Cardiac muscle cell (in vitro differentiated cells and primary cell): ENCODE measurements at places on chromosomes 13 and 19.

DNA sequence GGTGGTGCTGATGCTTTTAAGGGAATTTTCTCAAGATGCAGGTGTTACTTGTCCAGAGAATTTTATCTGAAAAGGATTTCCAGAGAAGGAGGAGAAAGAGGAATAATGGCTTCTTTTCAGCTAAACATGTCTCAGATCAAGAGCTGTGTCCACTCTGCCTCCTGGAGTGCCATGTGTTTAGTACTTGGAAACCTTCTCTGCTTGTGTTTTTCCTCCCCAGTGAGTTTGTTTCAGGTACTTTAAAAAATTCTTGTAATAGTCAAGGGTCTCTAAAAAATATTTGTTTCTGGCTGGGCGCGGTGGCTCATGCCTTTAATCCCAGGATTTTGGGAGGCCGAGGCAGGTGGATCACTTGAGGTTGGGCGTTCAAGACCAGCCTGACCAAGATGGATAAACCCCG, 22.7 kb downstream of the ZNF431 start:
- H3K27ac ChIP-seq = no peak overlapping the region
- no peak for DNase-seq
- no peaks in the 10 kb centered on the region for H3K27me3 ChIP-seq
- no peak overlapping the region for H3K4me3 ChIP-seq
- no peaks in the 10 kb centered on the region for H3K4me1 ChIP-seq

DNA sequence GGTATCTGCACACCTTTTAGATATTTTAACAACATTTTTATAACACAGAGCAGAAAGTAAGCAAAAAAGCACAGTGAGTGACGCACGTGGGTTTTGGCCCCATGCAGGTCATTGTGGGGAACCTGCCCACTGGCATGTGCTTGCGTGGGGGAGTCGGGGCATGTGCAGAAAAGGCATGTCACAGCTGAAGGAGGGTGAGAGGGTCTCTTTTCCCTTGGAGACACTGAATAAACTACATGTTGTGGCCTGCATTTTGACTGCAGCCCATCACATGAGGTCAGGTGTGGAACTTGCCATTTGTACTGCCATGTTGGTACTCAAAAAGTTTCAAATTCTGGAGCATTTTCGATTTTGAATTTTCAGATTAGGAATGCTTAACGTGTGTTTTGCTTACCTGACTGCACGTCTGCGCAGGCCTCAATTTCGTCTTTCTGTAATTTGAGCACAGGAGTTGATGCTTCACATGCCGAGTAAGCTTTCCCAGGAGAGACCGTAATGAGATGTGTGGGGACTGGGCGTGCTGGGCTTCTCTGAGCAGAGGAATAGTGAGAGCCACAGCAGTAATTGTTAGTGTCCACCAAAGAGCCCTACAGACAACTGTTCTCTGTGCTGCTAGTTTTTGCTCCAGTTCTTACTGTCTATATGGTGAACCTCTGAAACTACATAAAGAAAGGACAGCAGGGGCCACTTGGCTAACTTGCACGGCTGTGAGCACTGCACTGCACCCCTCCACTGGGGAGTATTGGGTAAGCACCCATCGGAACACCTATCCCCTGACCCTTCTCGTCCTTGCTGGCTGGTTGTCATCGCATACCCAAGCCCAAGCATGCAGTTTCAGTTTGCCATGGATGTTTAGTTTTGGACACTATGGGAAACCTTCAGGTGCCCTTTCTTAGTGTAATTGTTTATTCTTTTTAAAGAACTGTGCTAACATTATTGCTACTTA, 72.9 kb upstream of the GPR183 start:
- H3K27me3 ChIP-seq = no peaks in the 10 kb centered on the region
- DNase-seq = no peak
- H3K4me1 ChIP-seq = peaks cover 4% of the 10 kb centered on the region
- no peaks in the 10 kb centered on the region for H3K36me3 ChIP-seq

GRCh38 chr19:44164673-44165512, at the start of gene ZNF226:
TSS of gene ZNF226 (plus strand) at chr19:44165100. CDS start at chr19:44170081, 4,981 bp downstream.
- H3K36me3 ChIP-seq = peaks cover 13% of the 10 kb centered on the region
- DNase-seq = peak; percentile 99
- H3K27ac ChIP-seq = peak within 1 kb of the TSS; percentile 67
- H3K27me3 ChIP-seq = no peaks in the 10 kb centered on the region
- H3K4me3 ChIP-seq = peak within 1 kb of the TSS; percentile 69

GRCh38 chr19:6971366-6971765, 49.9 kb downstream of the MBD3L2B start:
- no peaks in the 10 kb centered on the region for H3K27me3 ChIP-seq
- DNase-seq = no peak
- no peaks in the 10 kb centered on the region for H3K36me3 ChIP-seq

DNA sequence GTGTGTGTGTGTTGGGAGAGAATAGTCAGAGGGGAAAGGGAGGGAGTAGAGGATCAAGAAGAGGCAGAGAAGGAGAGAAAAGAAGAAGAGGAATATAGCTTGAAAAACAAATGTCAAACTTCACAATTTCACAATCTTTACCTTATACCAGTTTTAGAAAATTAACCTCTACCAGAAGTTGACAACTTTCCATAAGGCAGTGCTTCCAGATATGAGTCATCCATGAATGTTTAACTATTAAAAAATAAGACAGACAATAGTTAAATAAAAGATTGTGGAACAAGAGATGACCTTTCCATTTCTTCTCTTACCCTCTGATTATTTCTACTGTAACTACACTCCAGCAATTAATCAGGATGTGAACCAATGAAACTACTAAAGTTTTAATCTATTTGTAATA, 229.4 kb downstream of the ITGBL1 start:
- no peak overlapping the region for H3K27ac ChIP-seq
- H3K4me3 ChIP-seq = no peak overlapping the region
- H3K36me3 ChIP-seq = no peaks in the 10 kb centered on the region
- H3K4me1 ChIP-seq = no peaks in the 10 kb centered on the region

GRCh38 chr19:43416951-43417623, 2.4 kb downstream of the TEX101 start:
- H3K4me1 ChIP-seq = no peaks in the 10 kb centered on the region
- H3K27me3 ChIP-seq = no peaks in the 10 kb centered on the region
- no peak overlapping the region for H3K27ac ChIP-seq
- no peak for DNase-seq
- H3K36me3 ChIP-seq = no peaks in the 10 kb centered on the region

DNA sequence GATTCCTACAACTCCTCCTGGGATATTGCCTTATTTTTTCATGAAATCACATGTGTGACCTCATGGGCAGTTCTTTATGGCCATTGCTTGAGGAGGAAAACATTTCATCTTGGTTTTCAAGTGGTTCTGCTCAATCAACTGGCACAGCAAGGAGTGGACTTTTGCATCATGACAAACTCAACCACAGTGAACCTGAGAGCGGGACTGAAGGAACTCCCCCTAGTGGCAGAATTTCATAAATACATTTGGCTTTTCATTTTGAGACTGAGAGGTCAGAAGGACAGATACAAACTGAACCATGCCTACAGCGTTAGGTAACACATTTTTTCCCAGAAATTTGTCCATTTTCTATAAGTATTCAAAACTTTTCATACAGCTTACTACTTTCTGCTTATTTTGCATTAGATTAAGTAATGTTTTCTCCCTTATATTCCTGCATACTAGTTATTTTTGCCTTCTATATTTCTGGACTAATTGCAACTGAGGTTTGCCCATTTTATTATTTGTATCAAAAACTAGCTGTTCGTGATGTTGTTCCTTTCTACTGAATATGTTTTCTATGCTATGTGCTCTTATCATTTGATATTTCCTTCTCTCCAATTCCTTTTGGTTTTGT, 13.4 kb upstream of the SIGLEC12 start:
- H3K36me3 ChIP-seq = no peaks in the 10 kb centered on the region
- peak; percentile 51 for DNase-seq
- no peak overlapping the region for H3K4me3 ChIP-seq
- H3K27ac ChIP-seq = no peak overlapping the region

- H3K4me3 ChIP-seq = no peak overlapping the region
- DNase-seq = no peak
- H3K27me3 ChIP-seq = no peaks in the 10 kb centered on the region
- no peaks in the 10 kb centered on the region for H3K36me3 ChIP-seq
- no peak overlapping the region for H3K27ac ChIP-seq
Observed at GRCh38 chr13:113735750-113736149, 23.3 kb upstream of the TMEM255B start.

GRCh38 chr19:8697671-8698432, 743 bp downstream of the ACTL9 start:
- no peak for DNase-seq
- H3K4me3 ChIP-seq = no peak overlapping the region
- H3K27ac ChIP-seq = no peak overlapping the region
